ENCODE measurements at places on chromosomes 5 and 9. TPM values are rescaled to one million over a fixed set of nuclear protein-coding genes. Genes with fewer than 3 reads are reported as not detected.

SERF1A gene
- total RNA-seq = 7.8 TPM

CCL27 gene
- total RNA-seq = not detected

FAM120AOS gene
- 41.6 TPM for total RNA-seq

GRCh38 chr5:125450771-125451170, 704.3 kb upstream of the ZNF608 start:
- DNase-seq = no peak

DNA sequence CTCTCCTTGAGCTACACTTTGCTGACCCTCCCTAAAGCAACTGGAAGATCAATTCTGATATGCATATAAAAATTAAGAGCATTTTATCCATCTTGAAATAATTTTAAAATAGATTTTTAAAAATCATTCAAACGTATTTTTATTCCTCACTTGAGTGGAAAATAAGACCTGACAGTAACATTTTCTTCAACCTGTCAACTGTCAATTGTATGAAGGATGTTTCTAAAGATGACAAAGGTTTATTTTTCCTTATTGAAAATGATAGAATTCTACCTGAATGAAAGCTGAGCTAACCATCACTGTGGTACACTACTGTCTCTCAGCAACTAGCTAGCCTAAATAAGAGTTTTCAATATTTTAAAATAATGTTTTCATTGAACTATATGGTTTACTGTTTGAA, 7.0 kb downstream of the EFNA5 start:
- no peak for DNase-seq

DNA sequence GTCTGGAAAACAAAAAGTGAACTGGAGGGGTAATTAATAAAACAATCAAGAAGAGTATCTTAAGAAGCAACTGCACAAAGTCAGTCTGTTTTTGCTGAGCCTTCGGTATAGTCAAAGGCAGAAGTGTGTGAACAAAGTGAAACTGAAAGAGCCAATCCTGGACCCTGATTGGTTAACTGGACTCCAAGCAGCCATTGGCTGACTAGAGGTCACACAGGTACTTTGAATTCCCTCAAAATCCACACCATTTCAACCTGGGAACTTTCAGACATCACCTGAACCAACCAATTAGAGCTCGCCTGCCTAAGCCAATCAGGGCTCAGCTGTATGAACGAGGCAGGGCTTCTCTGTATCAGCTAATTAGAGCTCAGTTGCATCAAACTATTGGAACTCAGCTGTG, 286.7 kb downstream of the TLE4 start:
- DNase-seq = no peak

- no peak for DNase-seq
These were observed 244.1 kb downstream of the ADGRV1 start for GRCh38 chr5:90802474-90803317.

DNA sequence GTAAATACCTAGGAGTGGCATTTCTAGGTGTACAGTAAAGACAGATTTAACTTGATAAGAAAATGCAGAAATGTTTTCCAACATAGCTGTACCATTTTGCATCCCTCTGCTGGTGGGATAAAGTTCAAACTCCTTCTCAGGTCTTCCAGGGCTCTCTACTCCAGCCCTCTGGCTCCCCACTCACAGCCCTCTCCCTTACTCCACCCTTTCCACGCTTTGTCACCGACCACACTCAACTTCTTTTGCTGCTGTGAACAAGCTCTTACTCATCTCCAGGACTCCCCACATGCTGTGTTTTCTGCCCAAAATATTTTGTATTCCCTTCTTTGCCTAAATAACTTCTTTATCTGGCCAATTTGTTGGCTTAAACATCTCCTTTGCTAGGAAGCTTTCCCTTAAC, 90.6 kb upstream of the OSMR start:
- no peak for DNase-seq

DNA sequence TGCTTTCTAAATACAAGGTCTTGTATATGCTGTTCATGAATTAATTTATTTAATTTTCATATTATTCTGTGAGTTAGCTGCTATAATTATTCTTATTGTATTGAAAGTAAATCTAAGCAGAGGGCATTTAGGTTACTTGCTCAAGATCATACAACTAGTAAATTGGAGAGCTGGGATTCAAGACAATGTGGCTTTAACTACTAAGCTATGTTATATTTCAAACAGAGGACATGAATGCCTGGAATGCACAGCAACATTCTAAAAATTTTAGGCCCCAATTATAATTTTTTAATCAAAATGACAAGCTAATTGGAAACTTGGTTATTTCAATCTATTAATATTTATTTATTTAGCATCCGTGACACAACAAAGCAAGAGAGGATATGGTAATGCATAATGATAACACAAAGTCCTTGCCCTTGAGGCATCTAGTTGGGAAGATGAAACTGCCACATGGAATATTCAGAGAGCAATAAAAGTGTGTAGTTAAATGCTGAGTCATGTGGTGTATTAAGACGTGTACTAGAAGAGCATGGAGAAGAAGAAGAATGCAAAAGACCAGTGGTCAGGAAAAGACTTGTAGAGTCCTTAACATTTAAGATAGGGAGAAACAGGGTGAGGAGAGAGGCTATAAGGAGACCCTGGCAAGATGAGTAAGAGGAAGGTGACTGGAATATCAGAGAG, 24.4 kb downstream of the CTXN3 start:
- no peak for DNase-seq

GRCh38 chr9:109499631-109500410, 1.7 kb upstream of the PTPN3 start:
- DNase-seq = no peak

- no peak for DNase-seq
These were observed 21.8 kb downstream of the STOM start for GRCh38 chr9:121348221-121348620.
